ENCODE measurements at places on chromosomes 4 and X.

DNA sequence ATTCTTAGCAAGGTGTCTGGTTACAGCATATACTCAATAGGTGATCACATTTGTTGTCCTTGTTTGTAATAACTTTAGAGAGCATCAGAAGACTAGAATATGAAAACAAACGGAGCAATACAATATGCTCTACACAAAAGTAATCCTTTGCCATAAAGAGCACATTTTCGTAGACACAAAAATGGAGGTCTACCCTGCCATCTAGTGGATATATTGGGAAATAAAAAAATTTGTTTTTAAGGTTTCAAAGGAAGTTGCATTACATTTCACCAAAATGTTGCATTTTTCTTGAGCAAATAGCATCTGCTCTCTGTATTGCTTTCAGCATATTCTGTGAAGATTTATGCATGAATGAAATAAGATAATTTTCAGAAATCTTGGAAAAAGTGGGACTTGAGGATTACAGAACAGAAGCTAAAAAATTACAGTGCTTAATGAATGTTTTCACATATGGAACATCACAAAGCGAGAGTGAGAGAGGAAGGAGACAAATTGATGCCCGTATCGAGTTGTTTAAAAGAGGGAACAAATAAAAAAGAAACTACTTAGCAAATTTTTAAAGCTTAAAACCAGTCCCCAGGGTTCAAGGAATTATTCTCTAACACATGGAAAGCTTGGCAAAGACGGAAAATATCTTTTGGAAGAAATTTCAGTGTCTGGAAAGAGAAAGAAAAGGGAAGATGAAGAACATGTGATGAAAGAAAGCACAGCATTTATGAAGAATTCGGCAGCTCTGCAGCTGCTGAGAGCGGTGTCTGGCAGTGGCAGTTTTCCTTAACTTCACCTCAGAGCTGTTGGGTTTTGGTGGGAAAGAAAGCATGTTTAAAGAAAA, 390.1 kb downstream of the ANKRD50 start:
- peak; percentile 78 for DNase-seq

- DNase-seq, result no peak
Observed at GRCh38 chrX:118353081-118353850, 7.4 kb downstream of the WDR44 start.

DNA sequence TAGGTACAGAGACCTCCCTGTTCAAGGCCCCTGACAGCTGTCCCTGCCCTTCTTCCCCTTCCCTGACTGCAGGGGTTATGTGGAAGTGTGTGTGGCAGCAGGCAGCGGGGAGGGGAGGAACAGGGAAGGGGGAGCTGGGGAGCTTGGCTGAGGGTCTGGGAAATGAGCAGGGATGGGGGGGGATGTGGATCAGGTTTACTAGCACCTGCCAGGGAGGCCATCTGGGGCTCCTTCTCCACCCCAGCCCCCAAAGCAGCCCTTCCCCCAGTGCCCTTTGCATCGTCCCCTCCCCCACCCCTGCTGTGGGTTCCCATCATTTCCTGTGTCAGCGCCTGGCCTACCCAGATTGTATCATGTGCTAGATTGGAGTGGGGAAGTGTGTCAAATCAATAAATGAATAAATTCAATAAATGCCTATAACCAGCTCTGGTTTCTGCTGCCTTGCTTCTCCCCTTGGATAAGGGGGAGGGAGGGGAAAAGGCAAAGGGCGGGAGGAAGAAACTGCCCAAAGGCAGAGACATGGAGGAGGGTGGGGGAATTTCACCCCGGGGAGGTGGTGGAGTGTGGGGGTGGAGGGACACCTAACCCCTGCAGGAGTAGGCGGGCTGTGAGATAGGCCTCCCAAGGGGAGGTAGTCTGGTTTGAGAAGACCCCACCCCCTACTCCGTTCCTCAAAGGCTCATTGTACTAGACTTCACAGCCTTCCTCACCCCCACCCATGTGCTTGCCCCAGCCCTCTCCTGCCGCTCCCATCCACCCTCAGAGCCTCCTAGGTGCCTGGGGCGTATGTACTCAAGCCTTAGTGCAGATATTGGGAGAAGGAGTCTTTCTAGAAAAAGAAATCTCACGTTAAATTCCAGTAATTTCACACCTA, 3.2 kb downstream of the CXorf65 start:
- no peak for DNase-seq

DNA sequence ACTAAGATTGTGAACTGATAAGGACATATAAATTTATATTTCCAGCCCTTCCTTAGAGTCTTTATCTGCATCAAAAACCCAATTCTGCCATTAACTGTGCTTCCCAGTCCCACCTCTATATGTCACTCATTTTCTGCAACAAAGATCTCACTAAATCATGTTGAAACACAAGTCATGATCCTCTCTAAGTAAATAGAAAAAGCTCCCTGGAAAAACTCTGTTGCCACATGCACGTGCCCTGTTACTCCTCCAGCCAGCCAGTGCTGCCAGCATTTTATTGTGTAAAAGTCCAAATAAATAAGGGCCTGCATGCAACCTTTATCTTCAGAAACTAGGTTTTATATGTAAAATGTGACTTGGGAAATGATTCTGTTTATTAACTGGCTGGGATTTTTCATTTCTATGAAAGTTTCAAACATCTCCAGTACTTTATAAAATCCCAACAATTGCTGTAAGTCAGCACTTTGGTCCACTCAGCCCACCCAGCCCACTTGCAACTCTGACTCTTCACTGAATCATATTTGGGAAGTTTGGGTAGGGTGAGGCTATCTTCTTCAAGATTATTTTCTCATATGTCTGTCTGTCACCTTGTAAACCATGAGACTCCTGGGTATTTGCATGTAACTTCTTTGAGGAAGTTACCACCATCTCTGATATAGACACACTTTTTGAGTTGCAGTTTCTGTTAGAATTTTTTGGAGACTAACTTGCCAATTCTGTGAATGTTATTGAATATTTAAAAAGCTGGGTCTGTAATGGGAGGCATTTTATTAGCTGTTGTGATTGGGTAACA, 40.0 kb upstream of the SMARCA5 start:
- DNase-seq, result no peak

DNA sequence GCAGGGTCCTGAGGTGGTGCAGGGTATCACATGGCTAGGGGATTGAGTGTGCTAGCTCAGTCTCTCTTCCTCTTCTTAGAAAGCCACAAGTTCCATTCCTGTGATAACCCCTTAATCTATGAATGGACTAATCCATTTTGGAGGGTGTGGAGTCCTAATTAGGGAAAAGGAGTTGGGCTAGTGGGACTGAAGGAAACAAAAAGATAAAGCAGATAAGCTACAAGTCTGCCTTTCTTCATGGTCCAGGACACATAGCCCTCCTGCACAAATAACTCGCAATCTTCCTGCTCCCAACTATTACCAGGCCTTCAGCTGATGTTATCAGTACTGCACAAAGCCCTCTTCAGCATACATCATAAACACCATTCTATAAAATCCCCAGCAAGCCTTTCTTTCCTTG, 44.2 kb downstream of the ZNF81 start:
- DNase-seq, result no peak

DNA sequence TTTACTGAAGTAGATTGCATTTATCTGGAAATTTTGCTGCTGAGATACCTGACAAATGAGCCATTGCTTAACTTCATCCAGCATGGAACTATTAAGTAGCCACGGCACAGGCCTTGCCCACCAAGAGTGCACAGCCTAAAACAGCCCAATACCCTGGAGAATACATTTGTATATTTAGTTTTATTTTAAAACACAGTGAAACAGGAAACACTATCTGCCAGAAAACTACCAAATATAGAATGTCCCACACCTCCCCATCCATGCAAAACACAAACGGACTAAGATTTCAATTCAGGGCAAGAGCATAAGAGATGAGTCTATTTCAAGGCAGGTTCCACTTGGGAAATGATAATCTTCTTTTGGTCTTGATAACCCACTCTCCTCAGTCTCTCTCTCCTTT, 57.1 kb downstream of the MAML3 start:
- peak; percentile 66 for DNase-seq

GRCh38 chr4:155473420-155474095, 96.8 kb upstream of the MAP9 start:
- no peak for DNase-seq

DNA sequence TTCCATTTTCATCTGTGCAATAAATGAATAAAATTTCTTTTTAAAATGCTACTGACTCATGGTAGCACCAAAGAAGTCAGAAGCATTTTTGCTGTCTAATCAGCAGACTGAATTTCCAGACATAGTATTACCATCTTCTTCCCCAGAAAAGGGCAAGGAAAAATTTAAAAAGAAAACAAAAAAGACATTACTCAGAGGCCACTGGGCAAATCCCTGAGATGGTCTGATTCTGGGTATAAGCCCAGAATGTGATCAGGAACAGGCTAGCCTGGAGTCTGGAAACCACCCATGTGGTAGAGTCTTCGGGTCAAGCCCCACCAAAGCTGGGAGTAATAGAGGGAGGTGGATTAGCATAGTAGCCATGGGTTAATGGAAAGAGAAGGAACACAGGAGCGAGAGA, 342.8 kb downstream of the FBXW7 start:
- no peak for DNase-seq

DNA sequence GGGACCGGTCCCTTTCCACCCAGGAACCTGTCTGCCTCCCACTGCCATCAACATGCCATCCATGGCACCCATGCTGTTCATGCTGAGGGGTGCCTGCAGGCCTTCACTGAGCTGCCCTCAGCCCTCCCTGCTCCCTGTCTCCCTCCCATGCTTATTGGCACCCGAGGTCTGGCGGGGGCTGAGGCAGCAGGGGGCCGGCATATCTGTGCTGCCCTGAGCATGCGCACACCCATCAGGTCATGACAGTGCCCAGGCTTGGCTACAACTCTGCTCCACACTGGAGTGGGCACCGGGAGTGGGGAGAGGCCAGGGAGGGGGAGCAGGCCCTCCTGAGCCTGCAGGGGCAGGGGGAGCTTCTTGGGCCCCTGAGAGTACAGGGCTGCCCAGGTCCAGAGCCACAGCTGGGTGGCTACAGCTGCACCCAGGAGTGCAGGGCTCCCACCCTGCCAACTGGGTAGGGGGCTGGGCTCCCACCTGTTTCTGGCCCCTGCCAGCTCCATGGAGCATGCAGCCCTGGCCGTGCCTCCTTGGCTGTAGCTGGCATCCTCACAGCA, 395.8 kb upstream of the DMD start:
- DNase-seq, result no peak

DNA sequence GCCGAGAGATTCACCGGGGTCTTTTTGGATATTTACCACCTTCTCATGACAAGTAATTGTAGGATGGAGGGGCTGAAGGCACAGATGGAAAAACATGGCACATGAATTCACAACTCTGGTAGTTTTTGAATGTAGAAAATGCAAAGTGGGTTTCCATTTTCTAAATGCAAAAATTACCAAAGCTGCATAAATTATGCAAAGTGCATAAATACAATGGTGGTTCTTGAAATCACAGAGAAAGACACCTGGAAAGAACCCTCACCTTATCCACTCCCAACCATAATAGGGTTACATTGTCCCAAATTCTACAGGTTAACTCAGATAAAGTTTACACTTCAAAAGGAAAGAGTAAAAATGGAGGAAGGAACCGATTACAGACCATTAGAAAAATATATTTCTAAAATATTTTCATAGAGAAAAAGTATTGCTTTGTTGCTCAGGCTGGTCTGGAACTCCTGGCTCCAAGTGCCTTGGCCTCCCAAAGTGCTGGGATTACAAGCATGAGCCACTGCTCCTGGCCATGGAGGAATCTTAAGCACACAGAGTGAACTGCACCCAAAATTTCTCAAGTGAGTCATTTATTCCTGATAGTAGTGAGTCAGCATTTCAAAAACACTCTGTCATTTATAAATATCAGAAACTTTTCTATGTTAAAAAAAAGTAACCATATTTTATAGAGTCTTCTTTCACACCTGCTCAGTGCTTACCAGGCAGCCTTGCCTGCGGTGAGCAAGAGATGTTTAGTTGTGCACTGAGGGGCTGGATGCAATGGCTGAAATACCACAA, 101.4 kb downstream of the FIP1L1 start:
- peak; percentile 82 for DNase-seq

GRCh38 chr4:15749001-15749400, 29.1 kb upstream of the CD38 start:
- DNase-seq, result no peak

GRCh38 chr4:134490863-134491262, 289.3 kb upstream of the PABPC4L start:
- DNase-seq, result no peak

DNA sequence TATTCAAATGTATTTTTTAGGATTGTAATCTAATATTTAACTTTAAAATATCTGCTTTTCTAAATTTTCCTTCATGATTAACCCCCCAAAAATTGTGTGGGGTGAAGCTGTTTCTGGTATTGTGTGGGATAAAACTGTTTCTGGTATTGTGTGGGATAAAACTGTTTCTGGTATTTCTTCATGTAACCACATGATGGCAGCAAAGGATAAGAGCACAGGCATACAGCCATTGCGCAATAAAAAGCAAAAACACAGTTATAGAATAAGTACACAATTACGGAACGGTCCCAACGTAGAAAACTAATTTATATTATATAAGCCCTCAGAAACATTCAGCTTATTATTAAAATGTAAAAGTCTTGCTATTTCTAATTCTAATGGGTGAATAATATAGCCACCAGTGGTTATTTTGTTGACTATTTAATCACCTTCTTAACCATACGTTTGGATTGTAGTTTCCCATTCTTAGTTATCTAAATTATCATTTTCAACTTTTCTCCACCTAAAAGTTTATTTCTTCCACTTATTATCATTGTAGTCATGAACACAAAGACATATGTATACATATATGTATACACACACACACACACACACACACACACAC, 333.9 kb upstream of the FSTL5 start:
- peak; percentile 64 for DNase-seq

GRCh38 chr4:43778187-43778915, 670.3 kb downstream of the KCTD8 start:
- DNase-seq, result no peak

GRCh38 chr4:150943818-150944217, 71.3 kb downstream of the LRBA start:
- DNase-seq, result no peak

DNA sequence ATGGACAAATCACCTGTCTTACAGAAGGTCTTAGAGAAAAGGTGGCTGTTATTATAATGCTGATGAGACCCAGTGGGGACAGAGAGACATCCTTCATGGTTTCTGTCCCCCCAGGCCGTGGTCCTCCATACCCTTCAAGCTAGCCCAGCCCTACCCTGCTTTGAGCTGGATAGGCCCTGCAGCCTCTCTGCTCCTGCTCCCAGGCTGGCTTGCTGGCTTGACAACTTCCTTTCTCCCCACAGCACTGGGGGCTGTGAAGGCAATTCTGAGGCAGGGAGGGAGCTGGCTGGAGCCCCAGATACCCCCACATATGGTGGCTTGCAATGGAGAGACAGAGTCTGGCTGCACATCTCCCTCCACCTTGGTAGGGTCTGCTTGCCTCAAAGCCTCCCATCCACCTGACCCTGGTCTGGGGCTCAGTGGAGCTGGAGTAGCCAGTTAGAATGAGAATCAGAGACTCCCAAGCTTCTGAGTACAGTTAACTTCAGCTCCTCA, 118.2 kb downstream of the PJA1 start:
- no peak for DNase-seq

GRCh38 chrX:153590961-153591956, 7.7 kb downstream of the CCNQ start:
- DNase-seq, result no peak
